ENCODE measurements at places on chromosomes 2 and 18. TPM values are rescaled to one million over a fixed set of nuclear protein-coding genes. Genes with fewer than 3 reads are reported as not detected.

DNA sequence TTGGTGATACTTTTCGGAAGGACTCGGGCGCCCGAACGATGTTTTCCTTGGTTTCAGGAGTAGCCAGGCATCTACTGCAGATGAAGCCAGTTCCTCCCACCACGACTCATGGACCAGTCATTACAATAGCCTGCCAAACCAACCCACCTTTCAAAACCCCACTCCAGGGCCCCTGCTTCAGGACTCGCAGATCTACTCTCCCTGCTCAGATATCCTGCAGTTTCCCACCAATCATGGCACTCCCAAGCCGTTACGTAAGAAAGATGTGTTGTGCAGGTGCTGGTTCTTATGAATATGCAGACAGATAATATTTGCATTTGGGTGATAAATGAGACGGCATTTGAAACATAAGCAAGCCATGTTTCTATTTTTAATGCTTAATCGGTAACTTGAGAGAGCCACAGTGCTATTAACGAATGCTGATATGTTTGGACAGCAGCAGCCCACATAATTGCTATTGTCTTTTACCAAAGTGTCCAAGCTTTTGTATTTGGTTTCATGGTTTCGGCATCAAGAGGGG is 3.5 kb upstream of the CYS1 start:
- DNase-seq, result no peak

- no peak for DNase-seq
Observed at GRCh38 chr2:180334514-180334913, 327.4 kb upstream of the CWC22 start.

DNA sequence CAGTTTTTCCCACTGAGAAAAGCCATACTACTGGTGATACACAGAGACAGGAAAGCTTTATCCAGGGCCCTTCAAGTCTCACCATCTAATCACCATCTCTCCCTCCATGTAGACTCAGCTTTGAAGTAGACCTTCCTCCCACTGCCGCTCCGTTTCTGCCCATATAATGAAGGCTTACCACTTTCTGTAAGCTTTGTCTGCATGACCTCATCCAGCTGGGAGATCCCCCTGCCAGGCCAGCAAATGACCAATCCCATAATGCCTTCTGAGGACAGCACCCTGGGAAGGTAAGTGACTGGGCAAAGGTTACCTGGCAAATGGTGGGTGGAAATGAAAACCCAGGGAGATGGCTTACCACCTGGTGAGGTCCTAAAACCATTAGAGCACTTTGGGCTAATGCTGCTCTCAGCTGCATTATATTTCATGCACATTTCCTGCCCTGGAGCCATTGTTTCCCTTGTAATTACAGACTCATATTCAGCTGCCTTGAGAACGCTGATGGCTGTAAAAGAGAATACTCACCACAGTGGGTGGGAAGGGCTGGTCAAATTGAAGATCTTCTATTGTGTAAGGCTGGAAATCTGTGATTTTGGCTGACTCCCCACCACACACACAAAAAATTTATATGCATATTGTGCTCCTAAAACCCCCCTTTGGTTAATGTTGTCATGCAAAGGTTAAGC is 350.7 kb upstream of the SYT4 start:
- no peak for DNase-seq

GRCh38 chr18:21215490-21215889 is 26.5 kb upstream of the GREB1L start:
- DNase-seq, result no peak

- no peak for DNase-seq
Observed at GRCh38 chr2:6525475-6525964, 340.2 kb downstream of the CMPK2 start.

DNA sequence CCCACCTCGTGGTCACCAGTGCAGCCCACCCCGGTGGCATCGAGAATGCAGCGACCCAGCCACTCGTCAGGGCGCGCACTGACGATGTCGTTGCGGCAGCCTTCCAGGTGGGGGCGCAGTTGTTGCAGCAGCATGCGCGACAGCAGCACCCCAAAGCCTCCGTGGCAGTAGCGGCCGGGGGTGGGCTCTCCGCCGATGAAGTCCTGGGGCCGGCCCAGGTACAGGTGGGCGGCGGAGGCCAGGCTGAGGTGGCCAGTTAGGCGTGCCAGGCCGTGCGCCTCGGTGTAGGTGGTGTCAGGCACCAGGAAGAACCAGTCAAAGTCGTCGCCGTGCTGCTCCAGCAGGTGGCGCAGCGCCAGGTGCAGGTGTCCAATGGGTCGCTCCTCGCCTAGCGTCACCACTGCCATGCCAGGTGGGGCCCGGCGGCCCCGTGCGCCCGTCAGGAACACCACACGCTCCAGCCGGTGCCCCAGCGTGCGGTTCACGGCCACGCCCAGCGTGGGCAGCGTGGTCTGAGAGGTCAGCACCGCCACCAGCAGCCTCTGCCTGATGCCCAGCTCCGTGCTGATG is 1.9 kb downstream of the CHPF start:
- no peak for DNase-seq

GRCh38 chr2:31987454-31988220 is 23.2 kb downstream of the MEMO1 start:
- no peak for DNase-seq

MBP gene
- 18.8 TPM for total RNA-seq

CNDP1 gene
- not detected for total RNA-seq

FIGN gene
- 7.7 TPM for total RNA-seq
